HFFc6 (cell line): ENCODE measurements at places on chromosomes 4 and X. TPM values are rescaled to one million over a fixed set of nuclear protein-coding genes. Genes with fewer than 3 reads are reported as not detected.

The PLAC1 gene
- not detected in 3 replicates for total RNA-seq

The PASD1 gene
- total RNA-seq = not detected in 3 replicates

The RAB41 gene
- total RNA-seq = not detected in 3 replicates

The ANAPC4 gene
- total RNA-seq = 16.9 to 18.9 TPM (median 17.9 TPM) in 3 replicates

The PHOX2B gene
- total RNA-seq = not detected in 3 replicates

The NLRP2B gene
- not detected in 3 replicates for total RNA-seq

The POU3F4 gene
- not detected in 3 replicates for total RNA-seq

The NDST3 gene
- not detected in 3 replicates for total RNA-seq

The NXF2B gene
- total RNA-seq = not detected in 3 replicates

The PABPC1L2A gene
- not detected in 3 replicates for total RNA-seq

The MAGEA1 gene
- total RNA-seq = not detected in 3 replicates

The SLC4A4 gene
- 20.2 to 29.8 TPM (median 22.9 TPM) in 3 replicates for total RNA-seq

The MFAP3L gene
- 1.8 to 5.4 TPM (median 4.1 TPM) in 3 replicates for total RNA-seq

GRCh38 chrX:18036394-18036793, 175.3 kb upstream of the RAI2 start:
- H3K4me1 ChIP-seq = no peaks in the 10 kb centered on the region
- H3K36me3 ChIP-seq = no peaks in the 10 kb centered on the region
- no peak for DNase-seq
- H3K4me3 ChIP-seq = no peak overlapping the region
- no peak overlapping the region for H3K27ac ChIP-seq
- no peaks in the 10 kb centered on the region for H3K27me3 ChIP-seq

DNA sequence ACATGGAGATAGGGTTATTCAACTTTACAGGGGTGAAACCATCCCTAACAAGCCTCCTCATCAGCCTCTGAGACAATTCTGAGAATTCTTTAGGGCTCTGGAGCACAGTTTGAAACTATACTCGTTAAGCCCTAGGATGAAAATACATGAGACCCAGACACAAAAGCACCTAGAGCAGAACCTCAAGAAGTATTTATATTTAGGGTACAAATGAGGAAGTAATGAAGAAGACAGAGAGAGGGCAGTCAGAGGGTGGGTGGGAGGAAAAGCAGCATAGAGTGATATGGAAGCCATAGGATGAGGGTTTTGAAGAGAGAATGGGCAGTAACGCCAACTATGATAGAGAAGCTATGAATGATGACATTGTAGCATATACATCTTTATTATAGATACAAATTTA, 250.3 kb downstream of the DCLK2 start:
- H3K4me3 ChIP-seq = no peak overlapping the region
- no peaks in the 10 kb centered on the region for H3K36me3 ChIP-seq
- peaks cover 20% of the 10 kb centered on the region for H3K4me1 ChIP-seq
- DNase-seq = no peak
- H3K27ac ChIP-seq = no peak overlapping the region

DNA sequence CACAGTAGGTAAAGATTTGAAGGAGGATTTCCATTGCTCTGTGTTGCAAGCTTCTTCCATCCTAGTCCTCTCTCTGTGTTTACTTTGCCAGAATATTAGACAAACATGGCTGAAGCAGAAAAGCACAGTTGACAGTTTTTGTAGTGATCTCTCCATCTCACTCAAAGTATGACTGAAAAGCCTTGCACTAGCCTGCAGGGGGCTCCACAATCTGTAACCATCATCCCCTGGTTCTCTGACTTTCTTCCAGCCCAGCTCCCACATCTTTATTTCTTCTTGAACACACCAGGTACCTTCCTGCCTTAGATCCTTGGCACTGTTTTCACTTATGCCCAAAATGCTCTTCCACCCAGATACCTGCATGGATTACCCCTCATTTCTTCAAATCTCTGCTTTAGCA, 34.1 kb upstream of the HHIP start:
- no peaks in the 10 kb centered on the region for H3K27me3 ChIP-seq
- H3K27ac ChIP-seq = no peak overlapping the region
- no peak for DNase-seq
- no peak overlapping the region for H3K4me3 ChIP-seq
- peaks cover 12% of the 10 kb centered on the region for H3K4me1 ChIP-seq

GRCh38 chr4:178090640-178091411, 648.6 kb upstream of the AGA start:
- H3K4me3 ChIP-seq = no peak overlapping the region
- H3K4me1 ChIP-seq = peaks cover 4% of the 10 kb centered on the region; the same call in 1 of the 2 replicates
- H3K36me3 ChIP-seq = no peaks in the 10 kb centered on the region
- H3K27me3 ChIP-seq = peaks cover 6% of the 10 kb centered on the region; the same call in 1 of the 2 replicates
- H3K27ac ChIP-seq = no peak overlapping the region

GRCh38 chr4:138407329-138407728, 165.2 kb upstream of the SLC7A11 start:
- no peak for DNase-seq
- no peaks in the 10 kb centered on the region; the same call in 1 of the 2 replicates for H3K27me3 ChIP-seq
- peaks cover 30% of the 10 kb centered on the region for H3K4me1 ChIP-seq
- H3K4me3 ChIP-seq = no peak overlapping the region
- H3K36me3 ChIP-seq = no peaks in the 10 kb centered on the region

DNA sequence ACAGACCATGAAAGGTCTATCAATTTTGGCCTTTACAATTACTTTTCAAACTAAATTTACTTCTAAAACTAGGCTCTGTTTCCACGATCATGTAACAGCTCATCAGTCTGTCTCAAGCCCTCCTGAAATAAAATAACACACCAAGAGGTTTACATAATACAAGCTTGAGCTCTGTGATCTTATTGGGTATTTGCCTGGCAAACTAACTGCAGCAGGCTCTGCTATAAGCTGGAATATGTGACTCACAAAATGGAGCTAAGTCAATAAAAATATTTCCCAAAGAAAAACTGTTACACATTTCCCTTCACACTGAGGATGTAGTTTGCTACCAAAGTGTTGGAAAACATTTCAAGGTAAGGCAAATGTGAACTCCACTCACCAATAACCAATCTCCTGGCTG, 94.7 kb upstream of the GPM6B start:
- DNase-seq = no peak
- H3K27ac ChIP-seq = no peak overlapping the region
- H3K27me3 ChIP-seq = no peaks in the 10 kb centered on the region; the same call in 1 of the 2 replicates
- no peak overlapping the region for H3K4me3 ChIP-seq

DNA sequence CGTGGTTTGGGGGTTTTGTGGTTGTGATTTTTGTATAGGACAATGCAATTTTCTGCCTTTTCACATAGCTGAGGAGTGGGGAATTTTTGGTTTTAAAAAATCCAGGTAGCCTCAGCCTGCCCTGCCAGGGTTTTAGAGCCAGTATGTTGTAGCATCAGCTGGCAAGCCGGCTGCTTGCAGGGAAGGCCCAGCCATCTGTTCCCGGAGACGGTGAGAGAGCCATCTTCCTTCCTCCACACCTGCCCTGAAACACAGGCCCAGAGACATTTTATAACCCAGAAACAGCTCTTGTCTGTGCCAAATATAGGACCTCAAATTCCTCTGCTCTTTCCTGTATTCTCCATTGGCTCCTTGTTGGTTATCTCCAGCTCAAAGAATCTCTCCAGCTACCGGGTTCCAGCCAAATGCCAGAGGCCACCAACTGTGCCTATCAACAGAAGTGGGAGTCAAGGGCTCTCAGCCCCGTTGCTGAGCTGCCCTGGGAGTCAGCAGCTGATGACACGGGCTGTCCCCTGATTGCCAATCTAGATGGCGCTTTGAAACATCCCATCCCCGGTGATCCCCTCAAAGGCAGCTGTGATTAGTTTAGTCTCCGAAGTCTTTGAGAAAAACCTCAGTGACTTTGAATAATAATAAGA, 595.2 kb downstream of the MID1IP1 start:
- no peaks in the 10 kb centered on the region for H3K4me1 ChIP-seq
- no peak overlapping the region for H3K4me3 ChIP-seq
- no peak overlapping the region for H3K27ac ChIP-seq
- H3K27me3 ChIP-seq = no peaks in the 10 kb centered on the region

GRCh38 chr4:152039023-152039481, 278.2 kb upstream of the GATB start:
- peaks cover 58% of the 10 kb centered on the region for H3K4me1 ChIP-seq
- H3K36me3 ChIP-seq = peaks cover 14% of the 10 kb centered on the region
- peak; percentile 50 for DNase-seq
- peak overlapping the region; percentile 44; the same call in 1 of the 2 replicates for H3K4me3 ChIP-seq

- peaks cover 38% of the 10 kb centered on the region for H3K36me3 ChIP-seq
- H3K4me3 ChIP-seq = no peak overlapping the region
- no peak for DNase-seq
Observed at GRCh38 chr4:4417886-4418285, 31.0 kb downstream of the NSG1 start.

DNA sequence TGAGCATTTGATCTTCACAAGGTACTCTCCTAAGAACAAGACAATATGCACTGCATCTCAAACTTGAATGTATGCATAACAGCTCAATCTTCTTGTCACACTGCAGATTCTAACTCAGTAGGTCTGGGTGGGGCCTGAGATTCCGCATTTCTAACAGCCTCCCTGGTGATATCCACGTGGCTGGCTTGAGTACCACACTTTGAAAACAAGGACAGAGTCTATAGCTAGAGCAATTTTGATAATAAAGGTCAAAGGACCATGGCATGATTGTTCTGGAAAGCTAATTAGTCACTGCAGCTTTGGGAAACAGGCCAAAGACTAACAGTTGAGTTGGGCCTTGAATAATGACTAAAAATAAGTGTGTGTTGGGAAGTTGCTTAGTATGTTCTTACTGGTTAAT, 213.3 kb downstream of the GBA3 start:
- H3K27me3 ChIP-seq = no peaks in the 10 kb centered on the region
- H3K27ac ChIP-seq = no peak overlapping the region
- H3K36me3 ChIP-seq = no peaks in the 10 kb centered on the region; the same call in 1 of the 2 replicates
- DNase-seq = no peak

- H3K4me3 ChIP-seq = no peak overlapping the region
- no peak for DNase-seq
- no peak overlapping the region for H3K27ac ChIP-seq
Observed at GRCh38 chr4:10998846-10999245, 314.3 kb upstream of the CLNK start.

DNA sequence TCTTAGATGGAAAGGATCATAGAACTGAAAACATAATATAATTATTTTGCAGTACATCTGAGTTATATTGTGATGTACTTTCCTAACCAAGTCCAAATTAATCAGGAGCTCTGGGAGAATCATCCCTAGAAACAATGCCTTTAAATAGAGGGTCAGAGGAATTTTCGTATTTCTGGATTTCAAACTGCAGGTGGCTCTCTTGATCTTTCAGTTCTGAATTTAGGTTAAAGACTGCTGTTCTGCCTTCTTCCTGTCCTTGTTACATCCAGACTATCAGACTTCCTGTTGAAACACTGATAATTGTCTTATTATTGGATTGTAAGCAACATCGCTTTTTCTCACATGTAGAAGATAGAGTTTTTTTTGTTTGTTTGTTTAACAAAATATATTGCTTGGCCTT, 142.7 kb downstream of the RPA4 start:
- H3K4me1 ChIP-seq = peaks cover 7% of the 10 kb centered on the region; the same call in 1 of the 2 replicates
- no peak overlapping the region for H3K4me3 ChIP-seq
- DNase-seq = peak; percentile 0
- no peaks in the 10 kb centered on the region for H3K27me3 ChIP-seq

- peaks cover 20% of the 10 kb centered on the region for H3K36me3 ChIP-seq
- H3K27me3 ChIP-seq = peaks cover 2% of the 10 kb centered on the region; the same call in 1 of the 2 replicates
- DNase-seq = no peak
Observed at GRCh38 chr4:1299301-1299860, 9.7 kb downstream of the MAEA start.

GRCh38 chr4:37486166-37486565, 200.0 kb downstream of the RELL1 start:
- DNase-seq = no peak
- no peak overlapping the region for H3K27ac ChIP-seq
- peaks cover 3% of the 10 kb centered on the region for H3K27me3 ChIP-seq
- H3K4me1 ChIP-seq = no peaks in the 10 kb centered on the region

DNA sequence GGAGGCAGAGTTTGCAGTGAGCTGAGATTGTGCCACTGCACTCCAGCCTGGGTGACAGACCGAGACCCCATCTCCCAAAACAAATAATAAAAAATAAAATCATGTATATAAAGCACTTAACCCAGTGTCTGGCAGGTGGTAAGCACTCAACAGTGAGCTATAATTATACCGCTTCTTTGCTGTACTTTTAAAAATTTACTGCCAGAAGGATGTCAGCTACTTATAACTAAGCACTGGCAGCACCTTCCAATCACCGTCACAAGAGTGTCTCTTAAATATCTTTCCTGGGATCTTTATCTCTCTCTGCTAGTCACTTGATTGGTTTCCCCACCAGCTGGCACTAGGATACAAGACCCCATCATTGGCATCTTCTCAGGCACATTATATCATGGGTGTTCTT, 53.9 kb upstream of the DAPP1 start:
- no peaks in the 10 kb centered on the region; the same call in none of the 2 replicates for H3K27me3 ChIP-seq
- no peak for DNase-seq
- no peaks in the 10 kb centered on the region for H3K36me3 ChIP-seq
- peaks cover 16% of the 10 kb centered on the region for H3K4me1 ChIP-seq

DNA sequence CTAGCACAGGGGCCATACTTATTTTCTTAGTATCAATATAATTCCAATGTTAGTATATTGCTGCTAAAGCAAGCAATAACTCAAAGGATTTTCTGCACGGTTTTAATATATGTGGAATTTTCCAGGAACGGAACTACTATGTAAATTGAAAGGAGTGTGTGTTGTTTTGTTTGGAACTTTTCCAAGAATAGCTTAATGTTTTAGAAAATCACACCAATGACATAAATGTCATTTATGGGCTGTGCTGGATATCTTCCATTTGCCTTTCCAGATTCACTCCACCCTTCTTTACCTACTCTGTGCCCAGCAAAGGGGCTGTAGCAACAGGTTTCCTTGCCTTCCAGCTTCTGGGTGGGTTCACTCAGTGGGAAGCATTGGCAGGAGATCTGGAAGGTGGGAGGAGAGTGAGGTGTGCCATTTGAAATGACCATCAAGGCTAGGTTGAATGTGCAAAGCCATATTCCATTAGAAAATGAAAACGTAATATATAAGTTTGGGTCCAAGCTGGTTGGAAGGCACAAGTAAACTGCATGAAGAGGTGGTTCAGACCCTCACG, 25.2 kb upstream of the ZFX start:
- DNase-seq = no peak
- no peaks in the 10 kb centered on the region for H3K4me1 ChIP-seq
- no peaks in the 10 kb centered on the region for H3K27me3 ChIP-seq
- H3K27ac ChIP-seq = no peak overlapping the region

- peak overlapping the region; percentile 42; the same call in 1 of the 2 replicates for H3K27ac ChIP-seq
- peaks cover 65% of the 10 kb centered on the region; the same call in 1 of the 2 replicates for H3K4me1 ChIP-seq
- no peak for DNase-seq
- no peaks in the 10 kb centered on the region; the same call in 1 of the 2 replicates for H3K36me3 ChIP-seq
- H3K27me3 ChIP-seq = peaks cover 4% of the 10 kb centered on the region
Observed at GRCh38 chr4:41406113-41406516, 131.8 kb upstream of the LIMCH1 start.

- H3K4me1 ChIP-seq = peaks cover 7% of the 10 kb centered on the region; the same call in 1 of the 2 replicates
- H3K4me3 ChIP-seq = peak overlapping the region; percentile 74
- peaks cover 4% of the 10 kb centered on the region; the same call in 1 of the 2 replicates for H3K27me3 ChIP-seq
- no peaks in the 10 kb centered on the region for H3K36me3 ChIP-seq
Observed at GRCh38 chrX:24646745-24647182, 383 bp downstream of the PCYT1B start.
